ENCODE measurements at places on chromosomes 1 and 21.

DNA sequence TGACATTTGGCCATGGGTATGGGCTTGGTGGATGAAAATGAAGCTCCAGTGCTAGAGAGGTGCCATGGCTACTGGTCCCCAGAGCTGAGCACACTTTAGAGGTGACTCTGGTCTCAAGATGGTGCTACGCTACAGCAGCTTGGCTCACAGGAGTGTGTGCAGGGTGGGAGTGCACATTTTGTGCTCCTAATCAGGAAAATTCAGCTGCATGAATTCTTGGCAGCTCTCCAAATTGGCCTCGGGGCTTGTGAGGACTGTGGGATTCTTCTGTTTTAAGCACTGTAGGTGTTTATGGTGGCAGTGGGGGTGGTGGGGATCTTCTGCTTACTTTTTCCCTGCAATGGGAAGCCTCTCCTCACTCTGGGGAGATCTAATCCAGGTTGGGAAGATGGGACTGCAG lies 17.3 kb upstream of the TIPRL start:
- DNase-seq, result no peak

GRCh38 chr1:32291145-32291707 lies 657 bp upstream of the HDAC1 start:
- DNase-seq, result peak; percentile 16

GRCh38 chr1:31524186-31524901 lies 52.0 kb upstream of the TINAGL1 start:
- no peak for DNase-seq

DNA sequence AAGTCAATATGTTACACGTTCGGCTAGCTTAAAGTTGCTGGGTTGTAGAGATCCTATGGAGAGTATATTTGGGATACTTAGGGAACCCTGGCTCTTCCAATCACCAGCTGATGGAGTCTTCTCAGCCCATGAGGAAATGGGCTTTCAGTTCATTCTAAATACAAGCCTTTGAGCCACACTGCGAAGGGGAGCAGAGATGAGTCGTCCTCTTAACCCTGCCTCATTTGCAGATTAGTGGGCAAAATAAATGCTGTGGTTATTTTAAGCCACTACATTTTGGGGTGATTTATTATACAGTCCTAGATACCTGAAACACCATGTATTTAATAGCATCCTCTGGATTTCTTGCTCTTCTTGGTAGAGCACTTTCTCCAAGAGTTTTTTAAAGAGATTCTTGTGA lies 19.0 kb upstream of the VCAM1 start:
- DNase-seq, result no peak

DNA sequence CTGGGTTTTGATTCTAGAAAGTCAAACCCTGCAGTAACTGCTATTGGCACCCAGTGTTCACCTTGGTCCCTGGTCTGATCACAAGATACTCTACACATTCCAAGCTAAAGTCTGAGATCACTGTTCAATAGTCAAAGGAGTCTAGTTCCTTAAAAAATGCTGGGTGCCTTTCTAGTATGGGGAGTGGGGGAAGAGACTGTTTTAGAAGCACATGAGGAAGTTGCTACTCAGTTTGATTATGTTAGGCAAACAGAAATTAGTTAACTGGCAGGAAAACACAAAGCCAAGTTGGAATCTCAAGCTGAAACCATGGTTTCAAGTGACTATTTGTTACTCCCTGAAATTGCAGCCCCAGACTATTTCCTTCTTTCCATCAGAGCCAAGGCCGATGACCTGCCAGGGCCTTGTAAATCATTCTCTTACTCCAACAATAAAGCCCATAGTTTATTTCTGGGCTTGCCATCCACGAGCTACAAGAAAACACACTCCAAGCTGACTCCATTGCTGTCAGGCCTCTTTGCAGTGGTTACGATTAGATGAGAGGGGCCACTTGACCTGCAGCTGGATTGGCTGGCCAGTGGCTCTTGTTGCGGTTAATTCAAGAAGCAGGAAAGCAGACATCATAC lies 21.1 kb upstream of the VTCN1 start:
- no peak for DNase-seq

GRCh38 chr1:243447844-243448243 lies 192.0 kb downstream of the SDCCAG8 start:
- no peak for DNase-seq

DNA sequence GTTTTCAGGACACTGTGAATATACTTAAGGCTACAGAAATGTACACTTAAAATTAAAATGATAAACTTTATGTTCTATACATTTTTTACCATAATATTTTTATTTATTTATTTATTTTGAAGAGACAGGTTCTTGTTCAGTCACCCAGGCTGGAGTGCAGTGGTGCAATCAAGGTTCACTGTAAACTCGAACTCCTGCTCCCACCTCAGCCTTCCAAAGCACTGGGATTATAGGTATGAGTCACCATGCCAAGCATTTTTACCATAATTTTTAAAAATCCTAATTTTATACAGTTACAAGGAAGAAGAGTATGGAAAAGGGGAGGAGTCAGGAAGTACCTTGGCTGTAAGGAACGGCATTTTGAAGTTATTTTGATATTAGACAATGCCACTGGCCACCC lies 23.6 kb upstream of the ANGPTL3 start:
- no peak for DNase-seq

- peak; percentile 27 for DNase-seq
Measured at GRCh38 chr1:39955547-39956539, 898 bp downstream of the MFSD2A start.

- peak; percentile 71 for DNase-seq
Measured at GRCh38 chr1:212291505-212292134, 6.4 kb downstream of the PPP2R5A start.

GRCh38 chr1:236142253-236143103 lies at the start of gene GPR137B:
Gene GPR137B (plus strand): TSS chr1:236142539. CDS start chr1:236142623, 84 bp downstream.
- peak; percentile 56 for DNase-seq

DNA sequence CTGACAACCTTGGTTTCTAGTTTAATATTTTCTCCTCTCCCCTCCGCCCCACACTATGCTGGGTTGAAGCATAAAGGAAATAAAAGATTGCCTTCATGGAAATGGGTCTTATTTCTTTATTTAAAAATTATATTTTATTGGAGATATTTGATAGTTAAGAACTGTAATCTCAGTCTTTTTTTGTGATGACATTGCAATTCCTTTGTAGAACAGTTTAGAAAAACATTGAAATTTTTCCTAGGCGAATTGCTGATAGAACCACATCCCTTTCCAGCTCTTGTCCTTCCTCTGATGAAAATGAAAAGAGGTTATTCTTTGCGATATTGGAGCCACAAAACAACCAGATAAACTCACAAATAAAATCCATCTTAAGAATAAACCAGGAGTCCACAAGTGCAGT lies 125.6 kb upstream of the NRIP1 start:
- DNase-seq, result no peak

DNA sequence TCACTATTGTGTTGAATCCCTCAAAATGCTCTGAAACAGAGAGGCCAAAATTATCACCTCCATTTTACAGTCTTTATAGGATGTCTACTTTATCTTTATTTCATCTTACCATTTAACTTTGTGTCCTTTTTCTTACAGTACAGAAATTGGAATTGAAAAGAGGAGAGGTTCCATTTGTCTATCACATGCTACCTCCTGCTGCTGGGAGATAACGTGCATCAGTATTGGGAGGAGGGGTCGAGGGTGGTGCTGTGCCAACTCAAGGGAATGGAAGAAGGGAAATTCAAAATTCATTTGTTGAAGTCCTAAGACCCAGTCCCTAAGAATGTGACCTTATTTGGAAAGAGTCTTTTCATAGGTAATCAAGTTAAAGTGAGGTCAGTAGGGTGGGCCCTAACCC lies 85.3 kb downstream of the HHIPL2 start:
- DNase-seq, result no peak

- DNase-seq, result no peak
Measured at GRCh38 chr1:11413986-11414391, 65.0 kb upstream of the DISP3 start.

DNA sequence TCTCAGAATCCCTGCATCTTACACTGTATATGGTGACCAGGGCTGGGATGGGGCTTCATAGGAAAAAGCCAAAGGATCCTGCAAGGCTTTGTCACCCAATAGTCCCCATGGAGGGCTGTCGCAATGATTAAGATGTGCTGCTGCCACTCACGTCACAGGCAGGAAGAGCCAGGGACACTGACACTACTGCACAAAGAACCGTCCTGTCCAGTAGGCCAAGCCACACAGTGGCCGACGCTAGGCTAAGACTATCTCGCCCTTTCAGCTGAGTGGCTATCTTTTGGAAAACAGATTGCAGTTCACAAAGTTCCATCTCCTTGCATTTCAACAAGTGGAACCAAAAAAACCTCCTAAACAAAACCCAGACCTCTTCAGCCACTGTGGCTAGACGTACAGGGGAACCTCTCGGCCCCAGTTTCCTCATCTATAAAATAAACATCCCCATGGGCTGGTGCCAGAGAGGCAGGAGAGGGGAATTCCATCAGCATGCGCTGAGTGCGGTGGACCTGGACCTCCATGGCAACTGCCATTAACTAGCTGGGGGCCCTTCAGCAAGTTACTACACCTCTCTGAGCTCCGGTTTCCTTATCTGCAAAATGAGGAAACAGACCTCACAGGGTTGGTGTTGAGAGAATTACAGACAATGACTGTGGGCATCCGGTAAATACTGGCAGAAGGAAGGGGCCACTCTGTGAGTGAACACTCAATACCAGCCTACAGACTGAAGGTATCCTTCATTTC lies 8.7 kb downstream of the CAPZB start:
- peak; percentile 65 for DNase-seq

DNA sequence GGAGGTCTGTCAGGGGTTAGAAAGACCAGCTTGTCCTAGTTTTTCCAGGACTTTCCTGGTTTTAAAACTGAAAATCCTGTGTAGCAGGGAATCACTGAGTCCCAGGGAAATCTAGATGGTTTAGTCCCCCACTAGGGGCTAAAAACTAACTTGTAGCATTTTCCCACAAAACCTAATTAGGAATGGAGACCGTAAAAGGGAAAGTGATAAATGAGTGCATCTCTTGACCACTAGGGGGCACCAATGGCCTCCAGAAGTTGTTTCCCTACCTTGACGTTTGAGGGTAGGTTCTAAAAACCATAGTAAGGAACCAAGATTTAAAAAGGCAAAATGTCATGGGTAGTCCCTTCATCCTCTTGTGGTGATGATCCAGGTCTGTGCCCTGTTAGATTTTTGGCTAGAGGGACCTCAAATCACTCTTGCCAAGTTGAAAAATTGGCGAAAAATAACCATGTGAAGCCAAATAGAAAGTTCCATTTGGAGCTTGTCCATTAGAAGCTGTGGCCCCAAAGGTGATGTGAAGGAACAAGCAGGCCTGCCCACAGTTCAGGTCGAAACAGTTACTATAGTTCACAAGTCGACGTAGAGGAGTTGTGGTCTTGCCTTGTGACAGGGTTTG lies 24.5 kb downstream of the CLIC6 start:
- peak; percentile 60 for DNase-seq

DNA sequence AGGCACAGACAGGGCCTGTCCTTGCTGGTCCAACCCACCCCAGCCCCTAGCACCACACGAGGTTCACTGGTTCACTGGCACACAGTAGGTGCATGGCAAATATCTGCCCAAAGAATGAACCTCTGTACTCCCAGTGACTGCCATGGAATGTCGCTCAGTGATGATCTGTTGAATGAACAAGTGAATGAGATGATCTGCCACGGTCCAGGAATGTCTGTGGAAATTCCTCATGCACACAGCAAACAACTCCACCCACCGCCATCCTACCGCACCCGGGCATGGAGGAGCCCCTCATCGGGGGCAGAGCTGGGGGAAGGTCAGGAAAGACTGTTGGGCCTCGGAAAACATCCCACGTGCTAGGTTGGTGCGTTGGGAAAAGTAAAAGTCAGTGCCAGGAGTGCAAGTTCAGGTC lies 1.7 kb downstream of the HSPG2 start:
- no peak for DNase-seq
